ENCODE measurements at places on chromosomes 1 and 21.

DNA sequence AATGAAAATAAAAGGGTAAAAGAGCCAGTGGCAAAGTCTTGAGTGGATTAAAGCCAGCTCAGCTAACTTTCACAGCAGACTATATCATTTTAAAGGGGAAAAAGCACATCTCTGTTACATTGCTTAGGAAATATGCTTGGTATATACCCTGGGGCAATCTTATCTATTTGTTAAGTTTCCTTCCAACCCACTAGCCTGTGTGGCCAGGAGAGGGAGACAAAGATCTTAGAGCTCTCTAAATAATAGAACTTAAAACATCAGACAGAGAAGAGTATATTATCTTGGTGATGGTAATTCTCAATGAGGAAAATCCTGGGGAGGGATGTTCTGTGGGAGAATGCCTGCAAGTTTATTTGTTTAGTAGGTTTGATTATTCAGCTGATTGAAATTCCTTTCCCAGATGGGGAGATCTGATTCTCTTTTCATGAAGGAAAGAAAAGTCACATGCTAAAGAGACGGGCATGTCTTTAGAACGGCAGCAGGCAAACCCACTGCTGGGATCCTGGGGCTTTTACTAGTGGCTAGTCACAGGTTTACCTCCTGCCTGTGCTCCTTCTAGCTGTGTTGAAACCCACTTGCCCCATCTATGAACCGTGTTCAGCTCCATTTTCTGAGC lies 3.6 kb downstream of the KCNE2 start:
- DNase-seq: peak; percentile 58

DNA sequence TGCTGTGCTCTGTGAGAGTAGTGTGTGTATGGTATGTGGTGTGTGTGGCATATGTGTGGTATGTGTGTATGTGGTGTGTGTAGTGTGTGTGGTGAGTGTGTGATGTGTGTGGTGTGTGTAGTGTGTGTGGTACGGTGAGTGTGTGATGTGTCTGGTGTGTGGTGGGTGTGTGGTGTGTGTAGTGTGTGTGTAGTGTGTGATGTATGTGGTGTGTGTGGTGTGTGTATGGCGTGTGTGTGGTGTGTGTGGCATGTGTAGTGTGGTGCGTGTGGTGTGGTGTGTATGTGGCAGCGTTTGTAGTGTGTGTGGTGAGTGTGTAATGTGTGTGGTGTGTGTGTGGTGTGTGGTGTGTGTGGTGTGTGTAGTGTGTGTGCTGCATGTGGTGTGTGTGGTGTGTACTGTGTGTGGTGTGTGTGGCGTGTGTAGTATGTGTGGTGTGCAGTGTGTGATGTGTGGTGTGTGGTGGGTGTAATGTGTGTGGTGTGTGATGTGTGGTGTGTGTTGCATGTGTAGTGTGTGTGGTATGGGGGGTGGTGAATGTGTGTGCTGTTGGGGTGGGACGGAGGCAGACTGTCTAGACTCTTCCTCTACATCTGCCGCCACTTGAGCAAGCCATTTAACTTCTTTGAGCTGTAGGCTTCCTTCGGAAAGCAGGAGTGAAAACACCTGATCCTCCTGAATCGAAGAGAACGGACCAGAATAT lies 33.5 kb downstream of the GPA33 start:
- DNase-seq: no peak

GRCh38 chr21:33286600-33287456 lies 20.7 kb downstream of the IL10RB start:
- no peak for DNase-seq

- DNase-seq: no peak
Measured at GRCh38 chr1:221025956-221026355, 146.7 kb downstream of the HLX start.

All from tibial artery (tissue), 4 donors.